Neural progenitor cell (in vitro differentiated cells): ENCODE measurements at places on chromosomes 5 and 9. TPM values are rescaled to one million over a fixed set of nuclear protein-coding genes. Genes with fewer than 3 reads are reported as not detected.

DNA sequence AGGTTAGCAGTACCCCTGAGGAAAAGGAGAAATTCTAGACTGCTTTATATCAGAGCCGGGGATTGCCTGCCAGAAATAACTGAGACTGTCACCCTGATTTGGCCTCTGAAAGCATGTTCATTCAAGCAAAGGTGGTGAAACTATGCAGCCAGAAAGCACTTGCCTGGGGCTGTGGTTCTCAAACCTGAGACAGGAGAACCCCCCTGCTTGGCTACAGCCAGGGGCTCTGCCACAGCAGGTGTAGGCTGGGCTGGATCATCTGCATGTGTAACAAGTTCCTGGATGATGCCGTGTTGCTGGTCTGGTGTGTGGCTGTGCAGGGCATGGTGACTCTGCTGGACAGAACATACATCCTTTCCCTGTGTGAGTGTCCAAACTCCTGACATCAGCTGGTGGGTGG, 157.8 kb downstream of the NXNL2 start:
- DNase-seq = no peak
- no peak overlapping the region for H3K4me3 ChIP-seq
- H3K27me3 ChIP-seq = no peaks in the 10 kb centered on the region
- no peaks in the 10 kb centered on the region for H3K4me1 ChIP-seq
- no peak overlapping the region for H3K27ac ChIP-seq
- H3K36me3 ChIP-seq = no peaks in the 10 kb centered on the region

- no peak overlapping the region for H3K27ac ChIP-seq
- H3K4me1 ChIP-seq = peaks cover 12% of the 10 kb centered on the region
- H3K27me3 ChIP-seq = no peaks in the 10 kb centered on the region
Measured at GRCh38 chr5:103620851-103621547, 58.4 kb upstream of the NUDT12 start.

DNA sequence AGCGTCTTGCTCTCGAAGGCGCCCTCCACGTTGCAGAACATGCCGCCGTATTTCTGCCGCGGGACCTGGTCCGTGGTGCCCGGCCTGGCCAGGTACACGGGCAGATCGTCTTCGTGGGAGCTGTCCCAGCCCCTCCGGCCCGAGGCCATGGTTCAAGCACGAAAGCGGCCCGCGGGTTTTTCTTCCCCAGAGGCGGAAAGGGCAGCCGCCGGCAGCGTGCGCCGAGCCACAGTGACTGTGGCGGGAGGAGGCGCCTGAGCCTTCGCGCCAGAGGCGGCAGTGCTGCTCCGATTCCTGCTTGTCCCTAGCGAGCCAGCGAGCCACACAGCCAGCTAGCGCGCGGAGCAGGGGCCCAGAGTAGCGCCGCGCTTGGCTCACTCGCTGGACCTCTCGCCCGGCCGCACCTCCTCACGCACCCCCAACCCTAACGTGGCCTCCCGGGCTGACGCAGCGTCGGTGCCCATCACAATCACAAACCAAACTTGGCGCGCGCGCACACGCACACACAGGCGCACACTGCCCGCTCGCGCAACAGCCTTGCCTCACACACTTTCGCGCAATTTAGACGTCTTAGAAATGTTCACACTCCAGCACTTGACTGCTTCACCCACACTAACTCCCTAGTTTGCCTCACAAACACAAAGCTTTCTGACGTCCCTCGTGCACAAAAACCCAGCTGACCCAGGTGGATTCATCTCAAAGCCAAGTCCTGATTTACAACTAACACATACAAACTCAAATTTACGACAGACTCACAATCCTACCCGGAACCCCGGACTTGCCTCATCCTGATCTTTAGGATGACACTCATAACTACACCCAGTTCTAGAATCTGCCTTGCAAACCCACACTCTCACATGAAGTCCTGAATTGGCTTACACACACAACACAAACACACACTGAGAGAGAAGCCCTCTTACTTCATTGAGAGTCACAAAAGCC, at the start of gene DPYSL3:
Gene DPYSL3 (minus strand): TSS at position 359 of the 942 bp plus-strand sequence. CDS start 210 bp downstream, at position 149.
- H3K36me3 ChIP-seq = peaks cover 4% of the 10 kb centered on the region
- peaks cover 45% of the 10 kb centered on the region for H3K4me1 ChIP-seq
- peak within 1 kb of the TSS; percentile 50 for H3K27ac ChIP-seq
- DNase-seq = peak; percentile 93

DNA sequence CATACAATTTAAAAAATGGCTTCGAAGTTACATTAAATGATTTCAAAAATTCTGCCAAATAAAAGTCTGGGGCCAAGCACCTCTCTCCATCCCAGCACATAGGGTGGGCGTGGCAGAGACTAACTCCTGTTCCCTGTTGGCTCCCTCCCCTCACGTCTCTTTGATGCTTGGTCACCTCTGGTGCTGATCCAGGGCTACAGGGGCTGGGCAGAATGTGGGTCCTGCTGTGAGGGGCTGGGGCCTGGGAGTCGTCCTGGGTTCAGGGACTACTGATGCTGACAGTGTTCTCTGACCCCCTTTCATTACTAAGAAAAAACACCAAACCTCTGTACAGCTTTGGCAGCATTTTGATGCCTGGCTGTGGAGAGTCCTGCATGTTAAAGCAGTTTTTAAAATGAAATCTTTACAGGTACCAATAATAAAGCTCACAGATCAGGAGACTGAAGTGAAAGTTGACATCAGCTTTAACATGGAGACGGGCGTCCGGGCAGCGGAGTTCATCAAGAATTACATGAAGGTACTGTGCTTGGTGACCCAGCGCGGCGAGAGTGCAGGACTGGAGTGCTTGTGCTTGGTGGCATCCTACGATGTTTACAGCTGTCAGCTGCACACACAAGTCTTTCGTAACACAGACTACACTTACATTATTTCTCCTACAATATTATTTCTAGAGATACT, 29.0 kb downstream of the TENT4A start:
- H3K27ac ChIP-seq = no peak overlapping the region
- no peak for DNase-seq
- no peaks in the 10 kb centered on the region for H3K36me3 ChIP-seq
- H3K27me3 ChIP-seq = no peaks in the 10 kb centered on the region
- H3K4me3 ChIP-seq = no peak overlapping the region

GRCh38 chr5:59506285-59506877, 387.1 kb downstream of the PDE4D start:
- no peaks in the 10 kb centered on the region for H3K36me3 ChIP-seq
- H3K4me3 ChIP-seq = no peak overlapping the region
- no peaks in the 10 kb centered on the region for H3K4me1 ChIP-seq
- H3K27ac ChIP-seq = no peak overlapping the region
- no peaks in the 10 kb centered on the region for H3K27me3 ChIP-seq
- DNase-seq = peak; percentile 38

Gene FAXDC2
- 7.3 and 9.2 TPM in 2 replicates for total RNA-seq
